ENCODE measurements at places on chromosomes 16 and 17.
A peak's percentile ranks its signal among the peaks of the same experiment; 100 is the strongest.

DNA sequence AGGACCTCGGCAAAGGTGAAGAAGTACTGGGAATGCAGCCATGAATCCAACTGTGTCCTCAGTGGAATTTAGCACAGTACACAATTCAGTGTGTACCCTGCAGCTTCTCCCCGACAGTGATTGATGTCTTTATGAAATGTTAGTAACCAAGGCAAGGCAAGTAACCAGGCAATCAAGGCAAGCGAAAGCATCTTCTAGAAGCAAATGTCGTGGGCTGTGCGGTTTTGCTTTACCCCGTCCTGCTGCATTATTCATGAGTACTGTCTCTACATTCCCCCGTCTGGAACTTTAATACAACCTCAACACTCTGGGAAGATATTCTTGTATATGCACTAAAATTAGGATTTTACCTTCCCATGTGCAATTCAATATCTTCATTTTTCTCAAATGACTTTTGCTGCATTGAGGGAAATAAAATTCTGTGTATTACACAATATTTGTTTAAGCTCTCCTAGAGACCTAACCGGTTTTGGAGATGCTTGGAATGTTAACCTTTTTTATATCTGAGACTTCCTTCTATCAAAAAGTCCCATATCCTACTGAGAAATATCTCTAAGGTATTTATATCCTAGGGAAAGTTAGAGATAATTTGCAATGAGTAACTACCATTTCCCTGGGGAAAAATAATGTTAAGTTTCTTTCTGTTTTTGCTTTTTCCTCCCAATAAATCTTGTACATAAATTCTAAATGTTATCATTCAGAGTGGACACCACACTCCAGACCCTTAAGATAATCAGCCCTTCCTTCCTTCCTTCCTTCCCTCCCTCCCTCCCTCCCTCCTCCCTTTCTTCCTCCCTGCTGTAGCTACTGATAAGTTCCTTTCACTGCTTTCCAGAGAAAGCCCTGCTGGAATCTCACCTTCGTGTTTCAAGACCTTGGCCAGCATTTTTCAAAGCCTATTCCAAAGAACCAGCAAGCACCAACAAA lies 51.9 kb upstream of the ADORA2B start:
- no peak for DNase-seq

GRCh38 chr16:53159781-53160436 lies 105.1 kb downstream of the CHD9 start:
- DNase-seq: no peak

- DNase-seq: no peak
Measured at GRCh38 chr16:73053364-73054124, 5.6 kb upstream of the ZFHX3 start.

- no peak for DNase-seq
Measured at GRCh38 chr17:40612599-40613244, 34.9 kb downstream of the SMARCE1 start.

- DNase-seq: no peak
Measured at GRCh38 chr16:66342294-66342900, 24.1 kb upstream of the CDH5 start.

DNA sequence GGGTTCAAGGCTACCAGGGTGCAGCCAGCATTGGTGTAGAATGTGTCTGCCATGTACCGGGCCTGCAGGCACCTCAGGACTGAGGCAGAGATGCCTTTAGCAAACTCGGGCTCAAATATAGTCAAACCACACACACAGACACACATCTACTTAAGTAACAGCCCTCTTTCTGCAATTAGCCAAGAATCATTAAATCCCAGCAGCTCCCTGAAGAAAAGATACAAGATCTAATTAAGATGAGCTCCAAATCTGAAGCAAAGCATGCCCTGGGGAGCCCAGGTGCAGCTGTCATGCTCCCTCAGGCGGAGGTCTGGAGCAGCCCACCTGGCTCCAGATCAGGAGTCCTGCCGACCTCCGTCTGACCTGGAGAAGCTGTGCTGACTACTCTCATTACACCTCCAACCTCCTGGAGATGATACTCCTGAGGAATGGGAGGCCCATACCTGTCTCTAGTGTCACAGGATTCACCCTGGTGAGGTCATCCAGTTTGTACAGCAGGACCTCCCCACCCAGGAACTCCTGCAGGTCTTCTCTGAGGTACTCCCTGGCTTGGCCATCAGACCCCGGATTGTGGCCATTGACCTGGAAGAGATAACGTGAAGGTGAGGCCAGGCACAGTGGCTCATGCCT lies 6.9 kb downstream of the MYO19 start:
- no peak for DNase-seq

- no peak for DNase-seq
Measured at GRCh38 chr17:17570140-17570797, 21.2 kb downstream of the PEMT start.

DNA sequence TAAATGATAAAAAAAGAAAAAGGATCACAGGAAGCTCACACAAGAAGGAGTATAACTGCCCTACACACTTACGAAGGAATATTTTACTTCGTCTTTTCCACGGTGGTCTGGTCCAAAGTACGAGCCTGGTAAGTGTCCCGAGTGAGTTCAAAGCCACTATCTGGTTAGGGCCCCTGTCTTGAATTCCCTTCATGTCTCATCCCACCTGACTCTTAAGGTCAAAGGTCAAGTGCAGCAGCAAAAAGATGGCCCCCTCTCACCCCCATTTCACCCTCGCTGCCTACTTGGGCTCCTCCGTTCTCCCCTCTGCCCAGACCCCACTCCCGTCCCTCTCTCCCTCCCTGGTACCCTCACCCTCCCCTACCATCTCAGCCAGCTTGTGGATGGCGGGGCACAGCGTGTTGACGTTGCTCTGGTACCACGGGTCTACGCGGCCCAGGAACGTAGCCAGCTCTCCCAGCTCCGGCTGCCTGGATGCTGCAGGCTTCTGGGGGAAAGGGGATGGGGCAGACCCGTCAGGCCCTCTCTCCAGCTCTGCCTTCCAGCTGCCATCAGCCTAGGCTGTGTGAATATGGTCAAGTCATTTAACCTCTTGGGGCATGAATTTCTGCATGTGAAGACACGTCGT lies 27.8 kb upstream of the MFSD6L start:
- no peak for DNase-seq

- DNase-seq: no peak
Measured at GRCh38 chr16:3968551-3968950, 88.0 kb upstream of the CREBBP start.

GRCh38 chr17:75908201-75908600 lies 3.5 kb upstream of the MRPL38 start:
- peak; percentile 75 for DNase-seq

DNA sequence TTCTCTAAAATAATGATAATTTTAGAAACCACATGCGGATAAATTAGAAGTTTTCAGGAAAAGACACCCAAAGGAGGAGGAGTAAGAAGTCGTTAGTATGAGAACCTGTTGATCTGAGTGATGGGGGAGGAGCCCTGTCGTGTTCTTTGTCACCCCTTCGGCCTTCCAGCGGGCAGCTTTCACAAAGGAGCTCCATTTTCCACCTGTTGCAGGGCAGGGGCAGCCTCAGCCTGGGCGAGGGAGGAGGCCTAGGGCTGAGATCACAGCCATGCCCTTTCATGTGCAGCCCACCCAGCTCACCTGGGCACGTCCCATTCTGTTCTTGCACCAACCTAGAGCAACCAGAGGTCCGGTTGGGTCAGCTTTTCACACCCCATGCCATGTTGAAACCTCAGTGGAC lies 5.3 kb downstream of the DUSP14 start:
- no peak for DNase-seq

Data from NCI-H187 treated with DMSO at 0.1 percent for 48 hours (cell line).